ENCODE measurements at places on chromosomes 3 and 15.

DNA sequence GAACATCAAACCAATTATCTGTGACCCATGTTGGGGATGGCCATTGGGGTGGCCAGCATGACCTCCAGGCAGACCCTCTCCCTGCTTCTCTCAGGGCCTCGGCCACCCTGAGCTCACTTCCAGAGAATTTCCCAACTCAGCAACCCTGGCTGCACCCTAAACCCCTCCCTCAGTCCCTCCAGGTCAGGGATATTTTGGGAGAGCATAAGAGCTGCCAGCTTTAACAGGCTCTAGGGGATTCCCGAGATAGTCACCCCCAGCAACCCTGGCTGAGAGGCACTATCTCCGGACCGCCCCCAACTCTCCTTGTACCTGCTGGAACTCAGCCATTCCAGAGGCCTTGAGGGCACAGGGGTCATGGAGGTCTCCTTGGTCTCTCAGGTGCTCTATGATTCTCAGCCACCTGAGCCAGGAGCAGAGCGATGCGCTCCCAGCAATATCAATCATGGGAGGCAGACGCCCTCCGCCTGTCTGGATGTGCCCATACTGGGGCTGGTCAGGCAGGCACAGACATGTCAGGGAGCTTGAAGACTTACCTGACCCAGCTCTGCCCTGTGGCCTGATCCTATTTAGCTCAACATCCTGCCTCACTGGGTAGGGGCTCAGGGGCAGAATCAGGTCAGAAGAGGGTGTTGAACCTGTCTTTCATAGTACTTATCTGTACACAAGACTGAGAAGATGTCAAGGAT lies 34.9 kb upstream of the CILP start:
- no peak for DNase-seq

DNA sequence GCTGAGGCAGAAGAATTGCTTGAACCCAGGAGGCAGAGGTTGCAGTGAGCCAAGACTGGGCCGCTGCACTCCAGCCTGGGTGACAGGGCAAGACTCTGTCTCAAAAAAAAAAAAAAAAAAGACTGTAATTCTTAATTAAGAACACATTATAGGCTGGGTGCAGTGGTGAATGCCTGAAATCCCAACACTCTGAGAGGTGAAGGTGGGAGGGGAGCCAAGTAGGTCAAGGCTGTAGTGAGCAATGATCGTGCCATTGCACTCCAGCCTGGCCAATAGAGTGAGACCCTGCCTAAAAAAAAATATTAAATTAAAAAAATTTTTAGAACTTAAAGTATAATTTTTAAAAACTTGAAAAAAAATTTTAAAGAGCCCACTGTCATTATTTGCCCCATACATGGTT lies 13.4 kb upstream of the ARPIN start:
- no peak for DNase-seq

DNA sequence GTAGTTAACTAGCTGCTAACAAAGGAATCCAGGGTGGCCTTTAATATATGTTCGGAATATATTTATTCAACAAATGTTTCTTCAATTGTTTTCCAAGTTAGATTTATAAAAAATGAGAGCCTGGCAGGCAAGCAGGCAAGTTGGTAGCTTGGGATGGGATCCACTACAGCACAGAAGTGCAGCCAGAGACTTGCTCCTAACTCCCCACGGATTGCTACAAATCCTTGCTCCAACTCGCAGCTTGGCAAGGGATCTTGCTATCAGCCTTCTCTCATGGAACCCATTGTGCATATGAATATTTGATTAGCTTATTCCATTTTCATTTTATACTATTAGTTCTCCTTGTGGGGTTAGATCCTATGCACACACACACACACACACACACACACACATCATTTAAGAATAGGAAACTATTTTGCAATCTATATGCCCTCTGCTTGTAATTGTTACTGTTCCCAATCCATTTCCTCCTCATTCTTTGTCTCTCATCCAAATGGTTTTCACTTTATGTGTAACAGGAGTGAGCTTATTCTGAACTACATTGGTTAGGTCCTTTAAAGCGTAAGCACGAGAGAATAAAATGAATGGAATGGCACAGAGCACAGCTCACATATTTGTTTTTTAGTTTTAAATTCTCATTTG lies 505.6 kb downstream of the LPP start:
- no peak for DNase-seq

DNA sequence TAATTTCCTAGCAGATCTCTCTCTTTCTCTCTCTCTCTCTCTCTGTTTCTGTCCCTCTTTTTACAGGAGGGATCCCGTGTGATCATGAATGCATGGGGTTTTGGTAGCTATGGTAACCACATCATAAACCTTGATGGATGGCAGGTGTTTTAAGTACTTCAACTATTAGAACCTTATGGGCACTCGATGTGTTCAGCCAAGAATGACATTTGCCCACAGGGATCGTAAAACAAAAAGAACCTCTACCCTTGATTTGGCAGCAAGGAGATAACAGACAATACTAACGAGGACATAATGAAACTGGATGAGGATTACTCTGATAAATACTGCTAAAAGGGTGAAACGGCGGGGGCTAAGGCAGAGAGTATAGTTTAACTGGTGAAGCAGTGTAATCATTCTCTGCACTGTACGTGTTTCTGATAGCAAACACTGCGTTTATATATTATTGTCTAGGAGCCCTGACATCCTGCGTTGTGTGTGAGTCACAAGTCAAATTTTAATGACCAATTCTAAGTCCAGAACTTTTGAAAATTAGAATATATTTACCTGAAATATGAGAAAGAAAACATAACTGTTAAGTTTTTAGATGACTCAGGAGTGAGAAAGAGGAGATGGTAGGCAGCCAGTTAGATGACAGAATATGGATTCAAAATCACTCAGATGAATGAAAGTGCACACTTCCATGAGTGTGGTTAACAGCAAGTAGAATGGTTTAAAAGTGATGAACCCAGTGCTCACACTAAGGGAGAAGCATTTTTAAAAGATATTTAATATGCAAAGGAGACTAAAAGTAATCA lies 80.3 kb downstream of the OTOL1 start:
- no peak for DNase-seq

DNA sequence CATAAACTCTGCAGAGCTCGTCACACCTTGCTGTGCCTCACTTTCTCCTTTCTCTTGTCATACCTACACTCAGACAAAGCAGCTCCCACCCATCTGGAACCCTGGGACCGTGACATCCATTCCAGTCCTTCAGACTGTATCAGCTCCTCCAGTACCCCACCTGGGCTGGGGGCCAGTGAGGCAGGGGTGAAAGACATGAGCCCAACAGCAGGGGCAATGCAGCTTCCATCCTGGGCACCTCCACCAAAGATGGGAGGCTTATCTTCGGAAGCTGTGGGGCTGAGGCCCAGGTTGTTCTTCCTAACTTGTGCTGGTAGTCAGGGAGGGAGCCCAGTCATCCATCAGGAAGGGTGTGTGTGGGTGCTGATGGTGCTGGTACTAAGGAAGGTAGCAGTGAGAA lies 109.2 kb downstream of the EEFSEC start:
- no peak for DNase-seq

GRCh38 chr3:11534011-11534792 lies 109.5 kb downstream of the VGLL4 start:
- no peak for DNase-seq

- no peak for DNase-seq
These were observed at the start of gene SPESP1 for GRCh38 chr15:68930268-68931022. TSS of gene SPESP1 (plus strand) at chr15:68930525. CDS start at chr15:68930654, 129 bp downstream.

GRCh38 chr15:67955252-67955651 lies 98.9 kb upstream of the PIAS1 start:
- DNase-seq: no peak
